ENCODE measurements at places on chromosomes 16 and 17.

GRCh38 chr16:19542138-19542821, 13.2 kb upstream of the VPS35L start:
- no peak for DNase-seq

- DNase-seq = no peak
Measured at GRCh38 chr16:9610727-9611126, 519.3 kb downstream of the HAPSTR1 start.

- no peak for DNase-seq
Measured at GRCh38 chr16:88921591-88921990, 55.1 kb upstream of the PABPN1L start.

GRCh38 chr17:48746916-48747444, 18.4 kb upstream of the HOXB13 start:
- DNase-seq = no peak

GRCh38 chr16:65305266-65305959, 183.6 kb upstream of the CDH11 start:
- DNase-seq = no peak
